ENCODE measurements at places on chromosomes 6 and 20. TPM values are rescaled to one million over a fixed set of nuclear protein-coding genes. Genes with fewer than 3 reads are reported as not detected.
A peak's percentile ranks its signal among the peaks of the same experiment; 100 is the strongest.

DNA sequence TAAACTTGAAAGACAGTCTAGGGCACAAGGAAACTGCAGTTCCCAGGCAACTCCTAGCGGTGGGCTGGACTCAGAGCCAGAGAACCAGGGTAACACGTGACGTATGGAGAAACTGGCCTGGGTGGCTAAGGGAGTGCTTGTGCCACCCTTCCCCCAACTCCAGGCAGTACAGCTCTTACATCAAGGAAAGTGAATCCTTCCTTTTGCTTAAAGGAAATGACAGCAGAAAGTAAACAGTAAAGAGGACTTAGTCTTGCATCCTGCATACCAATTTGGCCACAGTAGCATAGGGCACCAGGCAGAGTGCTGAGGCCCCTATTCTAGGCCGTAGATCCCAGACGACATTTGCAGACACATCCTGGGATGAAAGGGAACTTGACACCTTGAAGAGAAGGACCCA is 322.8 kb downstream of the CD109 start:
- no peak for DNase-seq

DNA sequence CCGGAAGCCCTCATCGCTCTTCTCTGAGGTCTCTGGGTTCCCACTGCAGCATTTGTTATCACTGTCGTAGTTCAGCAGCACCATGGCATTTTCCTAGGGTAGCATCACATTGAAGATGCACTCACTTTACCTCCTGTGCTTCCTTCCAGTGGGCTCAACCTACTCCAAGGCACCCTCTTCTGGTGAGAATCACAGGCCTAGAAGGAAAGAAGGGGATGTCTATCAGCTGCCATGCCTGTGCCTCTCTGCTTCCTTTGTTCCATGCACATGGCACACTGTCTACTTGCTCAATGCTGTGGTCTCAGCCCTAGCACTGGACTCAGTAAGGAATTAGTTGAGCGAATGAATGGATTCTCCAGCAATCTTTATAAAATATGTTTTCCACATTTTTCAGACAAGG is 22.6 kb downstream of the CST4 start:
- no peak for DNase-seq

- no peak for DNase-seq
These were observed 92.1 kb downstream of the CEBPB start for GRCh38 chr20:50282592-50283241.

DNA sequence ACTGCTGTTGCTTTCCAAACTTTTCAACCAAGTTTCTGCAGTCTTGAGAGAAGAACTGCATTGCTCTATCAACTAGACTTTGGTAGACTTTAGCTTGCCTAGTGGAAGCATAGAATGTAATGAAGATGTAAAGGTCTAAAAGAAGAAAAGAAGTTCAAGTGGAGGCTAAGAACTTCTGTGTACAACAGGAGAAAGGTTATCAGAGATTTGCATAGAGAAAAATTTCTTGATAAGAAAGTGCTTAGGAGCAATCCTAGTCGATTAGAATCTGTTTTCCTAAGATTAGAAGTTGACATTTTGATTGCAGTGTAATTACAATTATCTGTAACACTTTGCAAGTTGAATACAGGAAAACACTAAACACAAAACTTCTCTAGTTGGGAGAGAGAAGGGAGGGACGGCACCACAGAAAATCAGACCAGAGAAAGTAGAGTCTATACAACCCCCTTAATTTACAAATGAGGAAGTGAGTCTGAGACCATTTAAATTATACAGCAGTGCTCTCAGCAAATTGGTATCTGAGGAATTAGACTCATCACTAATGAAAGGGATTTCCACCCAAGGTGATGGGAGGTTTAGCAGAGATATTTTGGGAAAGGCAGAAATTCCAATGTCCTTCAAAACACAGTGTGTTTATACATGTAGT is 194.3 kb upstream of the MARCKS start:
- DNase-seq: no peak

DNA sequence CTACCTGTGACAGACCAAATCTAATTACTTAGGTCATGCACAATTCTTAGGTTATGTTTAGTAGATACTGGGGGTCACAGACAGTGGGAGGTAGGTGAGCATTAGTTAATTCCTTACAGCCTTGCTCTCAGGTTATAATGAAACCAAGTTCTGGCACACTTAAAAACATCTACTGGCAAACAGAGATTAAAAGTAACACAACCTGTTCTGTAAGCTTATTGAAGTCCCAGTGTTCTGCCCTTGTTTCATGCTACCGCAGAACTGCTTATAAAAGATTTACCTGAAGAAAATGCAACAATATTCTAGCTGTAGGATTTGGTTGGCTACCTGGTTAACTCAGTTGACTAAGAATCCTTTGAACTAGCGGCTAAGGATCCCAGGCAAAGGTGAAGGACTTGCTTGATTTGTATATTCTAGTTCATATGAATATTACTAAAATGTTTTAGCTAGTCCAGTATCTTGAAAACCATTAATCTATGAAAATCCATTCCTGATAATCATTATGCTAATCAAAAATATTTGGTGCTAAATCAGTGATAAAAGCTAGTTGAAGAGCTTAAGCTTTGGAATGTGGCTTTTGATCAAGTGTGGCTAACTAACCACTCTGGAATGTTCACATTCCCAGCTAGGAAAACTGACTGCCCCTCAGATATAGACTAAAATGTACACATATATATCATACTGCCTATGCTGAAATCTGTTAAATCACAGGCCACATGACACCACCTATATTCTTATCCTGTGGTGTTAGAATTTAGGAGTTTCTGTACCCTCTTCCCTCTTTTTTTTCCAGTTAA is 7.2 kb downstream of the PEX3 start:
- peak; percentile 69 for DNase-seq

GRCh38 chr6:81486234-81486633 is 266.2 kb downstream of the TENT5A start:
- DNase-seq: no peak

DNA sequence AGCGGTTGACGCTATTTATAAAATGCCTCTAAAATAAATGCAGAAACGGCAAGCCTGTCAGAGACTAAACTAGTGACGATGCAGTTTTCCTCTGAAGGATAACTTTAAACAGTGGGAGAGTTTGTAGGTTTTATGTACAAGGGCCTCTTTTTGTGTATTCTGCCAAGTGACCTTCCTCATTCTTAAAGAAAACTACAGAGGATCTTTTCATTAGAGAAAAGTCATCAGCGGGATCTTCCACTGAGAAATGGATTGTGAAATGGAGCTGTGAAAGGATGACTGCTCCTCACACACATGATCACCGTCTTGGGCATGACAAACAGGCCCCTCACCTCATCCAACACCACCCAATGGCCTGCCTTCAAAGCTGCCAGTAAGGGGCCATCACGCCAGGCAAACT is 89.0 kb upstream of the LYRM2 start:
- DNase-seq: no peak

GRCh38 chr20:64264091-64264490 is 8.5 kb downstream of the PCMTD2 start:
- no peak for DNase-seq

DNA sequence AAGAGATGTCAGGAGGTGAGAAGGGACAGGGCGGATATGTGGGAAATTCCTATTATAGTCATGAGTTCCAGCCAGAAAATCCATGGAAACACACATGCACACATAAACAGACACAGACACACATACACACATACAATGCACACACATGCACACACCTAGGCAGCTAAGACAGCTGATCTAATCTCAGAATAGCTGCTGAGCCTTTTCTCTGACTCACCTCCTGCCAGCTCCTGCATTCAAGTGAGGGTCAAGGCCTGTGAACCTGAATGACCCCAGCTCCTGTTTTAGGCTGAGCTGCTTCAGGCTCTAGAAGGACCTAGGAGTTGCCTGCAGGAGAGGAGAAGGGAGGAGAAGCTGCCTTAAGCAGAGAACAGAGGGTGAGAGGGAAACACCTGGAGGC is 21.6 kb upstream of the RAET1L start:
- DNase-seq: no peak

DNA sequence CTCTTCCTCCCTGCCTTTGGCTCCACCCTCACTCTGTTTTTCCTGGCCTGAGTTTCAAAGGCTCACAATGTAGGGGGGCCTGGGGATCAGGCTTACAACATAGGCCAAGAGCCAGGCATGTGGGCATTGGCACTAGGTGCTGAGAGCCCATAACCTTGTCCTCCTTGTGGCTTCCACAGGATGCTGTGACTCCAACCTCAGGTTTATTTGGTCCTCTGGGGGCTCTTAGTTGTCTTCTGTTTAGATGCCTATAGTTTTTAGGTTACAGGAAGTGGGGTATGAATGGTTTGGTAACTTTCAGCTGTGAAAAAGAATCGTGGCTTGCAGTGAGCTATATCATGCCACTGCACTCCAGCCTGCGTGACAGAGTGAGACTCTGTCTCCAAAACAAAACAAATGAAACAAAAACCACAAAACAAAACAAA is 25.6 kb downstream of the MMP24 start:
- no peak for DNase-seq

DNA sequence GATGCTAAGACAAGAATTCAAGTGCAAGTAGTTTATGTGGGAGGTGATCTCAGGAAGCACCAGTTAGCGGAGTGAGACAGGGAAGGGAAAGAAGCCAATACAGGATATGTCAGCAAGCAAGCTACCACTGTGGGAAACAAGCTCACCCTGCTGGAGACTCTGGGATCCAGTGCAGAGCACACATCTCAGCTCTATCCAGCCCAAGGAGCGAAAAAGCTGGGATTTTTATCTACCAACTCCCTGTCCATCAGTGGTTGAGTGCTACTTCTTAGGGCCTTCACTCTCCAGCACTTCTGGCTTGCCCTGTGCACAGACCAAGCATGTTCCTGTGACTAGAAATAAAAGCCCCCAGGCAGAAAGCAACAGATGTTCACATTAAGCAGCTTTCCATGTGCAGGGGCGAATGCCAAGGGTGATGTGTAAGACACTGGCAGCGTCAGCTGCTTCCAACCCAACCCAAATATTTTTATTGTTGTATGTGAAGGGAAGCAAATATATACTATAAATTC is 10.8 kb upstream of the RNF24 start:
- DNase-seq: no peak

GRCh38 chr20:19498756-19499155 is 259.3 kb upstream of the RIN2 start:
- no peak for DNase-seq

The EMILIN3 gene
- not detected for total RNA-seq

The CRIP3 gene
- total RNA-seq: 10.0 TPM
